ENCODE measurements at places on chromosomes 3 and 15.

GRCh38 chr3:66483006-66483405, 17.8 kb downstream of the LRIG1 start:
- DNase-seq = no peak

- DNase-seq = no peak
Measured at GRCh38 chr3:64667138-64667537, 20.7 kb downstream of the ADAMTS9 start.

GRCh38 chr3:156368189-156368588, 186.7 kb downstream of the SSR3 start:
- no peak for DNase-seq

GRCh38 chr3:160115387-160115786, 109.8 kb upstream of the C3orf80 start:
- DNase-seq = no peak

DNA sequence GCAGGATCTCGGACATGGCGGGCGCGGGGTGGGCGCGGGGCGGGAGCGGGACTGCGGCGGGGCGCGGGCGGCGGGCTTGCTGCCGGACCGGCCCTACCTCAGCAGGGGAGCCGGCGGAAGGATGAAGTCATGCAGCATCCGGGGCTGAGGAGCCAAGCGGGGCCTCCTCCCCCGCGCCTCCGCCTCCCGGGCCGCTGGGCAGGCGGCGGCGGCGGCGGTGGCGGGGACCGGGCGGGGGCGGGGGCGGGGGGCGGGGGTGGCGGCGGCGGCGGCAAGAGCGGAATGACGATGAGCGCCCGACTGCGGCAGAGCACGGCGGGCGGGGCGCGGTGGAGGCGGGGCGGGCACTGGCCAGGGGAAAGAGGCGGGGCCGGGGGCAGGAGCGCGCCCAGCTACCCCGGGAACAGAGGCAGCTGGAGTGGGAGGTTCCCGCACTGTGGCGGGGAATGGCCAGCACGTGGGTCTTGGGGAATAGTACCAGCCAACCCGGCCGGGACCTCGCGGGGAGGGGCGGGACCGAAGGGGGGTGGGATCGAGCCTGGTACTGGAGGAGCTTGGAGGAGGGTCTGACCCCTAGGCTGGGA, at the start of gene CAMK2N2:
Gene CAMK2N2 (minus strand): TSS at position 284 of the 584 bp plus-strand sequence. CDS start 268 bp downstream, at position 16.
- DNase-seq = no peak

DNA sequence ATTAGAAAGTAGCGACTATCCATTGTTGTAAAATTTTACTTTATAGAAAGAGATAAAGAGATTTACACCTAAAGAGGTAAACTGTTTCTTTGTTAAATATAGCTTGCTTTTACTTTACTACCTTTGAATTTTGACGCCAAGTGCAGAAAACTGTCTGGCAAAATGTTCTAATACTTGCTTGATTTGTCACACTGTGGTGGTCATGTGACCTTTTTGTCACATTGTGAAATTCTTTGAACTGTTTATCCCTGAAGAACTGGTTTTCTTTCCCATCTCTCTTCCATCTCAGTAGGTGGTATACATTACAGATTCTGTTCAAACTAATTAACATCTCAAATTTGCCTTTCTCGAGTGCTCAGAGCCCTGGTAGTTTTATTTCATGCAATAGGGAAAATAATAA, 327.4 kb downstream of the NAALADL2 start:
- no peak for DNase-seq

DNA sequence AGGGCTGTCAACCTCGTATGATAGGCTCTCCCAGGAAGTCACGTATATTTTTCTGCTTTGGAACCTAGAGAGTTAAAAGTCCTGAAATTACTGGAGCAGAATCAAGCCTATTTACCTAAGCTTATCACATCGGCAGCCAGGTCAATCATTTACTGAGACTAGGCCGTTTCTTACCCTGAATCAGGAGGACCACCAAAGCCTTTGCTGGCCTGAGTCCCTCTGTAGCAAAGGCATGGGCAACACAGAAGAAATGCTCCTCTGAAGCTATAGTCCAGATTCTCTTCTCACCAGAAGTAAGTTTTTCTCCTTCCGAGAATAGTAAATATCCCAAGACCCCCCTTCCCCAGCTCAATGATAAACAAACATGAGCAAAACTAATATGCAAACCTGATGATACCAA, 125.9 kb upstream of the PHLDB2 start:
- no peak for DNase-seq

DNA sequence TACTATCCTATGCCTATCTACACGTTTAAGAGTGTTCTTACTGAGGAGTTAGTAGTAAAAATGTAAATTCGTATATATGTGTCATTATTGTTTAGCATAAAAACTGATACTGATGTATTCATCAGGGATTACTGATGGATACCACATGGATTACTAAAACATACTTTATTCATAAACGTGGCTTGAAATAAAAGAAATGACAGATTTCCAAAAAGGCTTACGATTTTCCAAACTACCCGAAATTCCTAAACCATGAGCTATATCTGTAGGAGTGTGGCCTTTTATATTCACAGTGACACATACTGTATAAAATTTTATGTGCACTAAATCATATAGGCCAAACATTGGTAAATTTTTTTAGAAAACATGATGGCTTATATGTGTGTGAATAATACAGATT, 6.9 kb downstream of the TSC22D2 start:
- no peak for DNase-seq

DNA sequence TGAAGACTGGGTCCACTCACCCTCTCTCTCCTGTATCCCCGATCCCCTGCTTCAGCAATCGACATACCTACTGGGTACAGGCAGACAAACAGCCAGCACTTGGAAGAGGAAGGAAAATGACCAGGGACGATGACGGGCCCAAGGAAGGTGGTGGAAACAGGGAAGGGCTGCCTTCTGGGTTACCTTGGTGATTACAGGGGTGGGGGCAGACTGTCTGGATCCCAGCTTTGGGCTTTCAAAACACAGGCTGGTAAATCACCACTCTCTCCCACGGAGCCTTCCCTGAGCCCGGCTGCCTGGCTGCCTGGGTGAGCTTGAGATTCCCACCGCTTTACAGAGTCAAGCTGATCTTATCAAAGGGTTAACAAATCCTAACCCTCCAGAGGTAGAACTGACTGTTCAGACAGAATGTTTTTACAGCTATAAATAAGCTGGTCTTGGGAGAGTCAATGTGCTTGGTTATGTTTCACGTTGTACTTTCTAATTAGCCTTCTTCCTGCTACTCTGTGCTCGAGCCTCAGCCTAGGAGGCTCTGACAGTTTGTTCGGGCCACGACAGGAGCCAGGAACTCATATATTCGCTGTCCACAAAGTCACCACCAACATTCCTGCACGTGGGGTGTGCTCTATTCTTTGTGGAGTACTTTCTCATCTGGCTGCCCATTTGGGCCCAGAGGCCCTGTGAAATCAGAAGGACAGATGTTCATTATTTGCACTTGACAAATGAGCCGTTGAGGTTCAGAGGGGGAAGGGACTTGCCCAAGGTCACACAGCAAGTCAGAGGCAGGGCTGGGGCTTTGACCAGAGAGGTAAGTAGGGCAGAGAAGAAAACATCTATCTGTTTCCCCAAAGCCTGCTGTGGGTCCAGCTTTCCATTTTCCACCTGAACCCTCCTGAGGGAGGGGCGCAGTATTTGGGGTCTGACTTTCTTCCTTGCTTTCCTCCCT, 63.5 kb downstream of the FEM1B start:
- DNase-seq = no peak

DNA sequence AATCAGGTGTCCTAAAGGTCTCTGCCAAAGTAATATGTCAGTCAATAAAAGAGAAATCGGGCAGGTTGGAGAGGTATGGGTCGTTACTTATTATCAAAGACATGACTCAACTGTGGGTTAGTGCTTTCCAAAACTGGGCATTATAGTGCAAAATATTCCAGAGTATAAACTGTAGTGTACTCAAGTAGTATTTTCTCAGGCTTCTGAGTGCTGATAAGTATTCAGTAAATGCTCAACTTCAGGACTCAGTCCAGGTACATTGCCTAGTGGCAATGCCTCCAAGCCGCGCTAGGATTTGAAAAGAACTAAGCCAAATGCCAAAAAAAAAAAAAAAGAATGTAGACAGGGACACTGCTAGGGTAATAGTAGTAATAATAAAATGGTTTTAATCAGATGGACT, 233.2 kb downstream of the CPNE4 start:
- DNase-seq = no peak

DNA sequence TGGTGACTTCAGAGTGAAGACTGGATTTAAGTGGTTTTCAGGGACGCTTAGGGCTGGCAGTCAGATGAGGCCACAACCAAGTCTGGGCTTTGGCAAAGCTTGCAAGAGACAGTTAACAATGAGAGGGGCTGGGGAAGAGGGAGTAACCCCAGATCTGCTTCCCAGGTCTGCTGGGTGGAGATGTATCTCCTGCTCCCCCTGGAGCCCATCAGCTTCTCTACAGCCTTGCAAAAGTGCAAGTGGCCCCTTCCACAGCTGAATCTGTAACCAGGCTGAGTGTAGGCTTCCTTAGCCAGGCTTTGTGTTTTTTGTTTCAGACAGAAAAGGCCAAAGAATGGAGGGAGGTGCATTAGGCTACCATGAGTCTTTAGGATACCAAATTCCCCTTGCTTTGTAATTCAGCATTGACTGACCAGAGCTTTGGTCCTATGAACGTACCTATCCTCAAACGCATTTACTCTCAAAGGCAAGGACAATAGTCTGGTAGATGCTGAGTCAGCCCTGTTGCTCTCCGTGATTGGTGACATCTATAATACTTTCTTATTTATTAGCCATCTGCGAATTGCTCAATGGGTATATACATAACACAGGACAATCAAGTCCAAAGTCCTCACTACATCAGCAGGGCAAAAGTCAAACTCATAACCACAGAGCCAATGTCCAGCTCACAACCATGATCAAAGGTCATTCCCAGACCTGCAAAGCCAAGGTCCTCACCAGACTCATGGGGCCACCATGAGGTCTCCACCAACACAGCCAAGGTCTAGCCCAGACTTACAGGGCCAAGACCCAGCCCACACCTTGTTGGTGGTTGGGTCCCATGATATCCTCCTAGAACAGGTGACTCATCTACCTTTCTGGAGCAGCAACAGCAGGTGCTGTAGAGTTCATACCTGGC, 17.1 kb downstream of the CCDC13 start:
- DNase-seq = no peak

DNA sequence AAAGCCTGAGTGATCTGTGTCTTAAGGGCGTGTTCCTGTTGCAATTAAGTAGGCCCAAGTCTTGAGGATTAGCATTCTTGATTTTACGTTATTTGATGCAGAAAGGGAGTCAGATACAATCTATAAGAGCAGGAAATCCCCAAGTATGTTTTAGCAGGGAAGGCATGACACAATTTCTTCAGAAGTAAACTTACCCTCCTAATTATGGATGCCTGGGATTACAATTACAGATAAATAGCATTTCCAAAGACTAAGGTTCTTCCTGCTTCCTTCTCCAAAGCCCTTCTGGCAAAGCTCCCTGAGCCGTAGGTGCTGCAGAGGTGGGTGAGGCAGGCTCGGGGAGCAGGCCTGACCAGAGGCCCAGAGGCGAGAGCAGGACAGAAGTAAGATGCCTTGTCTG, 34.9 kb upstream of the ST6GAL1 start:
- DNase-seq = no peak

DNA sequence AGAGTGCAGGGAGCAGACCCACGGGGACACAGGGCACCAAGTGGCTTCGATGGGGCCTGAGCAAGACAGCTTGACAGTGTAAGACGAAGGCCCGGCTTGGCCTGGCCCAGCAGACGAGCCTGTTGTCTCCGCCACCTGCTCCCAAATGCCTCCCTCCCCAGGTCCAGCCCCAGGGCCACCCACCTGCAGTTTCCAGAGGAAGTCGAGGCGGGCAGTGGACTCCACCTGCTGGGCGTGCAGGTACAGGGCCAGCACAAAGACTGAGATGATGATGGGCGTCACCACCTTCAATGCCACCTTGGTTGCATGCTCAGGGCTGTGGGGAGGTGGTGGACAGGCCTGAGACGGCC, 94.1 kb downstream of the SEC22A start:
- no peak for DNase-seq

GRCh38 chr3:189410522-189410921, 220.7 kb upstream of the TP63 start:
- DNase-seq = no peak

DNA sequence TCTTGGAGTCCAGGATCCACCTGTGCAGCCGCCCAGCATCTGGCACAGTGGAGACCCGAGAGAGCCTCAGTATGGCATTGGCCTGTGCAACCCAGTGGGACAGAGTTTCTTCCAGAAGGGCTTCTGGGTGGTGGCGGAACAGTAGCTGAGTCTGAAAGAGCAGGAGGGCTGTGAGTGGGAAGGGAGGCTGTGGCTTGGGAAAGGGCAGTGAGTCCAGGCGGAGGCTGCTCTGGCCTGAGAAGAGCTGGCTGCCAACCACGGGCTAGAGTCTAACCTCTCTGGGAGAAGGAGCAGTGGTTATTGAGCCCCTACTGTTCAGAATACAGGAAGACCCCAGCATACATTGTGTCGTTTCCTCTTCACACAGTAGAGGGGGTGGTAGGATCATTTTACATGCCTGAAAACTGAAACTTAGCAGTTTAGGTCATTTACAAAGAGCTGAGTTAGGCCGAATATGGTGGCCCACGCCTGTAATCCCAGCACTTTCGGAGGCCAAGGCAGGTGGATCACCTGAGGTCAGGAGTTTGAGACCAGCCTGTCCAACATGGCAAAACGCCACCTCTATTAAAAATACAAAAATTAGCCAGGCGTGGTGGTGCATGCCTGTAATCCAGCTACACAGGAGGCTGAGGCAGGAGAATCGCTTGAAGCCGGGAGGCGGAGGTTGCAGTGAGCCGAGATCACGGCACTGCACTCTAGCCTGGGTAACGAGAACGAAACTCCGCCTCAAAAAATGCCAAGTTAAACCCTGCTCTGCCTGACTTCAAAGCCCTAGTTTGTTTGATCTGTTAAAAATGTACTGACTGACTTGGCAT, 3.2 kb downstream of the AEN start:
- DNase-seq = peak; percentile 59

DNA sequence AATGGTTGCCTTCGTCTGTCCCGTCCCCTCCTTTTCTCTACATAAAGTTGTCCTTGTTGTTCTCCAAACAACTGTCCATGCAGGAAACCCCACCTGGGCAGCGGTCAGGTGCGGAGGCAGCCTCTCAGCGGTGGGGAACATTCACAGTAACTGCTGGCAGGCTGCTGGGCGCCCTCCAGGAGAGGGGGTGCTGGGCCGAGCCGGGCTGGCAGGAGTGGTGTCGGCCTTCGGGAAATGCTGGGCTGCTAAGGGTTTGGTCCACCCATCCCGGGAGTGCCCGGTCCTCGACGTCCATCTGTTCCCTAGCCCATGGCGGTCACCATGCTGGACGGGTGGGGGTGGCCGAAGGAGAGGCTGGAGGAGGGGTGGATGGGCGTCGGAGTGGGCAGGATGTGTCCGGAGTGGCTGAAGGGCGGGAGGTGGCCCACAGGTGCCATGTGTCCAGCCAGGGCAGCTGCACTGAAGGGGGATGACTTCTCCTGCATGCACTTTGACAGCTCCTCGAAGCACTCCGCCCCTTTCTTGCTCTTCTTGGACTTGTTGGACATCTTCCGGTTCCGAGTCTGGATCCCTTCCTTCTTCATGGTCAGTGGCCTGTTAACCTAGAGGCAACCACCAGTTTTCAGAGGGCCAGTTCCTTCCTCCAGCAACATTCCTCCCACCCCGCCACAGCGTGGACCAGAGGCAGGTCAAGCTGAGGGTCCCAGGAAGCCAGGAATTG, 12.1 kb downstream of the GATA2 start:
- DNase-seq = no peak
